Right renal cortex interstitium (tissue), 3 donors: ENCODE measurements at places on chromosomes 5 and 9.

GRCh38 chr5:161077936-161078545 lies 226.0 kb upstream of the ATP10B start:
- DNase-seq: no peak

DNA sequence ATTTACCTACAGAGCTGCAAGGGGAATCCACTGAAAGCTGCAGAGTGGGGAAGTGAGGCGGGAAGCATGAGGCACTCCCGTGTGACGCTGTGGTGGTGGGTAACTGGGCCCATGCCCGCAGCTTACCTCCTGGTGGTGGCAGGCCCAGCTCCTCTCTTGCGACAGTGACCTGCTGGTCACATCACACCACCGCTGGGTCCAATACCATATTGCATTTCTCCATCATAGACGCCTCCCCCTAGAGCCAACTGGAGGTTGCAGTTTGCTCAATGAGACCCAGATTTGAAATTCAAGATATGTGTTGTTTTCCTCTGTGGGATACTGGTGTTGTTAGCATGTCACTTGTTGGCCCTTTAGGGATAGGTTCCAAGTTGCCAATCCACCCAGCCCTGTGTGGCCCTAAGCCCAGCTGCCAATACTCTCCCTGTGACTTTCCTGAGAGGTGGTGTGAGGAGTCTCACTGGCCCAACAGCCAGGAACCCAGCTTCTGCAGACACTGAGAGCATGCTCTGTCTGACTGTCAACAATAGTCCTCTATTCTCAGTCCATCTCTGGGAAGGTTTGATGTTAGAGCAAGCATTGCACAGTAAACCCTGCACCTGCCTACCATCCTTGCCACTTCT lies 428.3 kb downstream of the GADD45G start:
- no peak for DNase-seq

DNA sequence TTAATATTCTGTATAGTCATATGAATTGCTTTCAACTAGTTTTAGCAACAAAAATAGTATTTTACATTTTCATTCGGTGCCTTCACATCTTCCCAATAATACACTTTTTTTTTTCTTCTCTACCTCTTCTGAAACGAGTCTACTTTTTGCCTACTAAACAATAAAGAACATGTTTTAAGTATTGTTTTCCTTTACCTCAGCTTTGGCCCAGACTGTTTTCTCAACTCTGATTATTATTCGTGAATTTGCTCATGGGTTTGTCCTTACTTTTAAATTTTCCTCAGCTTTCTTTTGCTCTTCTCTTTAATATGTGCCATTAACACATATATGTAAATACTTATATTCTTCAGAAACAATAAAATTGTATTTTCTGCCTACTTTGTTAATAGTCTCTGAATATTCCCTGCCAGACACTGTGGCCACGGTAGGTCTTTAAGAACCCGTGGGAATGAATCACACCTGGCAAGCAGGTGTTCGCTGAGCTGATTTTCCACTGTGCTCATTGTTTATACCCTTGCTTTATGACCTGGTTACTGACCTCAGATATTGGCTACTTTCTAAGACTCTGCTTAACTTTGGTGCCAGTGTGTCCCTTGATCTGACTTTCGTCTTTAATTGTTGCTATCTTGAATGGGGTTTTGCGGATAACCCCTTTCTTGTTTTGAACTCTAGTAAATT lies 49.1 kb downstream of the FAM170A start:
- DNase-seq: no peak

DNA sequence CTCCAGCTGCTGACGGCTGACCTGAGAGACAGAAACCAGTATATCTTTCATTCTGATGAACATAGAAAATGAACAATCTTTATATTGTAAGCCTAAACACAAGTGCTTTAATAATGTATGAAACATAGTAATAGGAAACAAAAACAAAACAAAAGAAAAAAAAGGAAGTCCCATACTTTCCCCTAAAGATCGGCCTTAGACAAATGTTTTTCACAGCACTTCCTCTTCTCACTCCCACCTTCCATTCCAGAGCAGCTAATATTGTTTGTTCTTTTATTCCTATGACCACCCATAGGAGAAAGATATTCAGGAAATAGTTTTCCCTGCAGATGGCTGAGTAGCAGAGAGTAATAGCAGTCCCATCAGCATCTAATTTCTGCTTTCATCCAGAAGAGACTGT lies 194.4 kb upstream of the SLC27A6 start:
- no peak for DNase-seq

DNA sequence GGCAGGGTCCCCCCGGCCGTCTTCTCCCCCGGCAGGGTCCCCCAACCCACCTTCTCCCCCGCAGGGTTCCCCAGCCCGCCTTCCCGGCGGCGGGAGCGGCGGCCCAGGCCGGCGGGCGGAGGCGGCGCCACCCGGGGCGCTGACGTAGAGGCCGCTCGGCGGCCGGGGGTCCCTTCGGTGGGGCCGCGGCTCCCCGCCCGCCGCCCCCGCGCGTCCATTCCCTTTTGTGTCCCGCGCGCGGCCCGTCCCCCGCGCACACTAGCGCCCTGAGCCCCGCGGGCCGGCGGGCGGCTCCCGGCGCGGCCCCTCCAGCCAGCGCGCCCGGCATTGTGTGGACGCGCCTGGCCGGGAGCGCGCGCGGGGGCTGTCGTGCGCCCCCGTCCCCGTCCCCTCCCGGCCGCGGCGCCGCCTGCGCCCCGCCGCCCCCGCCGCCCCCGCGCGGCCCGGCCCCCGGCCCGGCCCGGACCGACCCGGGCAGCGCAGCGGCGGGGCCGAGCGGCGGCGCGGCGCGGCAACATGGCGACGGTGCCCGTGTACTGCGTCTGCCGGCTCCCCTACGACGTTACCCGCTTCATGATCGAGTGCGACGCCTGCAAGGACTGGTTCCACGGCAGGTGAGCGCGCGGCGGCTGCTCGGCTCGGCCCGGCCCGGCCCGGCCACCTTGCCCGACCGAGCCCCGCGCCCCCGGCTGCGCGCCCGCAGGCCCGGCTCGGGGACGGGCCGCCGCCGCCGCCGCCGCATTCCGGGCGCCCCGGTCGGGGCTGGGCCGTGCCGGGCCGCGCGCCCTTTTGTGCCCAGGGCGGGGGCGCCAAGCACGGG lies at the start of gene PHF2:
Gene PHF2, plus strand, starts transcription at position 327 of the 820 bp plus-strand sequence. Its CDS starts 190 bp downstream, at position 517.
- no peak for DNase-seq

DNA sequence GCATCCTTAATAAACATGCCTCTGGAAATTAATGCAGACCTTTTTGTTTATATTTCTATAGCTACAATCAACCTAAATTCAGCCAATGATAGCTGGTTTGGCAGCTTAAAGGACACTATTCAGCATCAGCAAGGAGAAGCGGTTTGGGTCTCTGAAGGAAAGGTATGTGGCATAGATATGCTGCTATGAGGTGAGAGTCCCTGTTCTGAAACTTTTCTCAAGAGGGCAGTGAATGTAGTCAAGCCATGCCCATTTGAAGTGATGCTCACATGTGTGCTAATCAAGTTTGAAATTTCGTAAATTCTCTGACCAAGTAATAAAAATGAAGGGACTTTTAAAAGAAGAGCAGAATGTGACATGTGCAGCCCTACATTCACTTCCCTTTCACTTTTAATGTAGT lies 72.6 kb downstream of the TJP2 start:
- no peak for DNase-seq

DNA sequence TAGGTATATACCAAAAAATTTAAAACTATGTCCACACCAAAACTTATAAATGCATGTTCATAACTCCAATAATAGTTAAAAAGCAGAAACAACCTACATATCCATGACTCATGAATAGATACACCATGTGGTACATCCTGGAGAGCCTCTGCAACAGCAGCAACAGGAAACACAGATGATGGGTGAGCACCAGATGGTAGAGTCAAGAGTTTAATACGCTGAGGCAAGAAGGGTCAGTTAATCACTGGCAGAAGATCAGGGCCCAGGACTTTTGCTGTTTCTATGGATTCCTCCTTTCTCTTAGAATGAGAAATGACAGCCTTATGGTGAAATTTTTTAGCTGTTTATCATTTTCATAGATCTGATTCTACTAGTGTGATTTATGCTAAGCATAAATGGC lies 351.8 kb upstream of the ADAMTSL1 start:
- DNase-seq: no peak

DNA sequence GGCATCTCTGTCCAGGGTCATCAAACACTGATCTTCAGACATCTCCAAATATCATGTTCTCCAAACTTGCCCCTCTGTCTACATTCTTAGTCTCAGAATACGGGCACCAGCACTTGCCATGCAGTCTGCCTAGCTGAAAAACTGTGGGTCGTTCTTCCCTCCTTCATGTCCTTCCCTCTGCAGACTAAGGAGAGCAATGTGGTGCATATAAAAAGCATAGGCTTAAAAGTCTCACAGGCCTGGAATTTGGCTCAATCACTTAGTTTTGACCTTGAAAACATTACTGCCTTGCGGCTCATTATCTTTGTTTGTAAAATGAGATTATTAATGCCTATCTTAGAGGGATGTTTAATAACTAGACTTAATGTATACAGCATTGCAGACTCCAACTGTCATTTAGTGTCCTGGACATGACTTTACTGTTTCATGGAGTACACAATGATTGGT lies 362.8 kb downstream of the NPR3 start:
- DNase-seq: no peak

- peak; percentile 63 for DNase-seq
These were observed at the start of gene JAKMIP2 for GRCh38 chr5:147782110-147783028. TSS of gene JAKMIP2 (minus strand) at chr5:147782728. CDS start at chr5:147671806, 110,922 bp downstream.

DNA sequence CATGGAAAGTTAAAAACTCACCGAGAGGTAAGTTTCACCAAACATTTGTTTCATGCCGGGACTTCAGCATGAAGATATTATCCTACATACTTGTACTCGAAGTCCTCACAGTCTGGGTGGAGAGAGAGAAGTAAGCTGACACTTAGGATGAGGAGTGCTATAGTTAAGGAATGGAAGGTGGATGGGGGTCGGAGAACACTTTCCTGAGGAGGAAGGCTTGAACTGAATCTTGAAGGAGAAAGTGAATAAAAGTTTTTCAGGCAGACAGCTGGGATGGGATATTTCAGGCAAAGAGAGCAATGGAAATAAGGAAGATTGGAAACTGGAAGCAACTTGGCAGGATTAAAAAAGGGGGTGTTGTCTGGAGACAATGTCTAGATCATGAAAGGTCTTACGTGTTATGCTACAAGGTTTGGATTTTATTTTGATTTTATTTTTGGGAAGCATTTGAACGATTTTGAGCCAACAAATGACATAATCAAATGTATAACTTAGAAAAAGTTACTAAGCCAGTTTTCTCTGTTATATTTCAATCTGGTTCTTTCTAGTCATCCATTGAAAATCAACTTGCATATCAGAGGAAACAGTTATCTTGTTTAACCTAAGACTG lies 167.1 kb downstream of the PAM start:
- no peak for DNase-seq

DNA sequence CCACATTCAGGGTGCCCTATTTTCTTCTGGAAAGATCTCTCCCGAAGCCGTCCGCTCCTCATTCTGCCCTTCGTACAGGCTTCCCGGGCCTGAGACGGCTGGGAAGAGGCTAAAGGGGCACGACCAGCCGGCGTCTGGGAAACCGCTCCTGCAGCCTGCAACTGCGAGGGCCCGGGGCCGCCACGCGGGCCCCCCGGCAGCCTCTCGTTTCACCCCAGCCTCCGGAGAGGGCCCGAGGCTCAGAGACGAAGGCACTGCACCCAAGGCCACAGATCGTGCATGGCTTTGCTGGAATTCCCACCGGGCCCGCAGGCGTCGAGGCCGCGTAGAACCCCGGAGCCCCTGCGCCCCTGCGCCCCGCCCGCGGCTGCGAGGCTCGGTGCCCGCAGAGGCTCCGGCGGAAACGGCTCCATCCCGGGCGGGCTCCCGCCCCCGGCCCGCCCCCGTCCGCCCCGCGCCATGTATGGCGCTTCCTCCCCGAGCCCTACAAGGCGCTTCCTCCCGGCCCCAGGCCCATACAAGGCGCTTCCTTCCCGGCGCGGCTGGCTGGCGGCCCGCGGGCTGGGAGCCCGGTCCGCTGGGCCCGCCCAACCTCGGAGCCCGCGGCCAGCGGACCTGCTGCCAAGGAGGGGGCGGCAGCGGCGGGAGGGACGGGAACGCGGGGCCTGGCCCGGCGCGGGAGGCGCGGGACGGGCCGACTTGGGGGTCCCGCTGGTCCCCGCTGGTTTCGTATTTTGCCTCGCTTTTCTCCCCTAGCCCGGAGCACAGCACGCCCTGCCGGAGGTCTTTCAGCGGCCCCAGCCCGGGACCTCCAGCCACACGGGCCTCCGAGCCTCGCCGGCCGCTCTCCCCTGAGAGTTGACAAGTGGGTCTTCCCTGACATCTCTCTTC lies 26.6 kb downstream of the EGR1 start:
- DNase-seq: peak; percentile 45

GRCh38 chr5:141603923-141604717 lies 14.7 kb downstream of the DIAPH1 start:
- no peak for DNase-seq

DNA sequence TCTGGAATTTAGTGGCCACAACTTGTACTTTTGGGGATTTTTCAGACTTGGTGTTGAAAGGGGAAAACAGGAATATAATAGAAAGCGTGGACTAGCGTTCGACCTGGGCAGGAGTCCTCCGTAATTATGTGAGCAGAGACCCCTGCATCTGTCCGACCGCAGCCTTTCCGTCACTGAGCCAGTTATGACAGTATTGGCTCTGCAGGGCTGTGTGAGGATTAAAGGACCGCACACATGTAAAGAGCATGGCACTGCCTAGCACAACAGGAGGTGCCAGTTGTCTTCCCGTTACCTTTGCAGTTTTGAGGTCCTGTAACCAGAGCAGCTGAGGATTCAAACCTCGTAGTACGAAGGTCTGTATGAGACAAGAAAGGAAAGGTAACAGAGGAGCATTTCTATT lies 1.2 kb downstream of the B4GALT7 start:
- no peak for DNase-seq

- DNase-seq: no peak
These were observed 325.8 kb upstream of the MEF2C start for GRCh38 chr5:89208811-89209210.

- DNase-seq: no peak
These were observed 8.0 kb downstream of the SPARC start for GRCh38 chr5:151678713-151679112.

- DNase-seq: no peak
These were observed 8.6 kb downstream of the ANKRD33B start for GRCh38 chr5:10572451-10572850.

DNA sequence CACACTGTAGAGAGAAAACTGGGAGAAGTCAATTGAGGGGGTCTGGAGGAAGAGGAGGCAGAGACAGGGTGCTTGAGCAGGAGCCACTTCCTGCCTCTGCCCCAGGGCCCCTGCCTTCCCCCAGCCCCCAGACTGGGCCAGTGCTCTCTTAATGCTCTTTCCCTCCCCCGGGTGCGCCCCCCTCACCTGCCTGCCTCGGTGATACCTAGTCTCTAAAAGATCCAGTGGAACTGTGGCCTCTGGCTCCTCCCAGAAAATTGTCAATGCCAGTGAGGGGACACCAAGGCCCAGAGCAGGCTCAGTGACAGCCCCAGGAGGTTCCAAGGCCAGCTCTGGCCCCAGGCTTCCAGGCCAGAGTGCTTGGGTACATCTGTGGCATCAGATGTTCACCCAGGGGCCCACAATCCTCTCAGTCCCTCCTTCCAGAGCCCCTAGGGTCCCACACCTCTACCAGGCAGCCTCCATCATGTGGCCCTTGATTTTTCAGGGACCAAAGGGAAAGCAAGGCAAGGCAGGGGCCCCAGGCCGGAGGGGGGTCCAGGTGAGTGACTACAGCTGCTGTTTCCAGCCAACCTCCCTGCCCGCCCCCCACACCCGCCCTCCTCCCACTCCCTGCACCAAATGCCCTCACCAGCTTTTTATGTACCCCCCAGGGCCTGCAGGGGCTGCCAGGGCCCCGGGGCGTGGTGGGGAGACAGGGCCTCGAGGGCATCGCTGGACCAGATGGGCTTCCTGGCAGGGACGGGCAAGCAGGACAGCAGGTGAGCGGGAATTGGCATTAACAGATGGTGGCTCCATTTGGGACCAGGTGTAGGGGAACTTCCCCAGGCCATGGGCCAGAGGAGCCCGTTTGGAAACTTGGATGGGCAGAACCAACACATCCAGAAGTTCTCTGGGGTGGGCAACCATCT lies 33.1 kb upstream of the ORM1 start:
- no peak for DNase-seq
